ENCODE measurements at places on chromosomes 7 and 10.

DNA sequence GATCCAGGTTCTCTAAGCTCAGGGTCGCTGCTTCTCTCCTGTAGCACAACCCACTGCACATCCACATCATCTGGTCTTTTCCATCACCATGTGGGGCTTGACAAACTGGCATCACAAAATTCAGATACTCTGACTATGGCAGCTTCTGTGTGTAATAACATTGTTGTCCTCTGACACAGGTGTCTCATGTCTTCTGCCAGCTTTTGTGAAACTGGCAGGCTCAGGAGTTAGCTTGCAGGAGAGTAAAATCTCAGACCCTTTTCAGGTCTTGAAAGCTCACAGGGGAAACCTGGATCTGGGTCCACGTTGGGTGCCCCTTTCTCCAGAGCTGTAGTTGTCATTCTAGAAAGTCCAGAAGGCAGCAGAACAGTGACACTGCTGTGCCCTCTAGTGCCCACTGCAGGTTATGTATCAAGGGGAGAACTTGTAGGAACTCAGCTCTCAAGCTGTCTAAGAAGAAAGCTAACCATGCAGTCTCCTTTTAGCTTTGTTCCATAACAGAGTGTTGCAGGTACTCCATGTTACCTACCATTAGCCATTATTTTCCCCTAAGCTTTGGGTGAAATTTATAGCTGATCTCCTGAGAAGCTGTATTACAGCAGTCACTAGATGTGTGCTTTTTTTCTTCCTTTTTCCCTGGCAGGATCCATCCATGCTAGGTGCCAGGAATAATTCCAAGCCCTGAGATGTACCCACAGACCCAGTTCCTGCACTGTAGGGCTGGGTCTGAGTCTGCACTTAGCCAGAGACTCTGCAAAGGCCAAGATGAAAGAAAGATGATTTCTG lies 102.7 kb downstream of the ZNF248 start:
- DNase-seq, result peak; percentile 85

GRCh38 chr7:70634610-70635068 lies 497.3 kb upstream of the GALNT17 start:
- DNase-seq, result no peak

DNA sequence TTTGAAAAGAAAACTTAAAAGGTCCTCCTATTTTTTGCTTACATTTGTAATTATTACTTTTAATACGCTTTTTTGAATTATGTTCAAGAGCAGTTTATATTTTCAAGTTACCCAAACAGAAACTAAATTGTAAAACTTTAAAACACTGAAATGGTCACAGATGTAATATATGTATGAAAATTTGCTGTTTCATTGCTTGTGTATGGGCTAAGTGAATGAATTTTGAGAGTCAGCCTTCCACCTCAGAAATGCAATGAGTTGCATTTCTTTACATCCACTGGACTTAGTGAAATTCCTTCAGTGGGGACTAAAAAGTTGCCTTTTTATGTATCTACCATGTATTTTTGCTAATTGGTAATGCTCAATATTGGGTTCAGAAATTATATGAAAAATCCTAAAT lies 1.6 kb downstream of the VPS26A start:
- DNase-seq, result no peak

DNA sequence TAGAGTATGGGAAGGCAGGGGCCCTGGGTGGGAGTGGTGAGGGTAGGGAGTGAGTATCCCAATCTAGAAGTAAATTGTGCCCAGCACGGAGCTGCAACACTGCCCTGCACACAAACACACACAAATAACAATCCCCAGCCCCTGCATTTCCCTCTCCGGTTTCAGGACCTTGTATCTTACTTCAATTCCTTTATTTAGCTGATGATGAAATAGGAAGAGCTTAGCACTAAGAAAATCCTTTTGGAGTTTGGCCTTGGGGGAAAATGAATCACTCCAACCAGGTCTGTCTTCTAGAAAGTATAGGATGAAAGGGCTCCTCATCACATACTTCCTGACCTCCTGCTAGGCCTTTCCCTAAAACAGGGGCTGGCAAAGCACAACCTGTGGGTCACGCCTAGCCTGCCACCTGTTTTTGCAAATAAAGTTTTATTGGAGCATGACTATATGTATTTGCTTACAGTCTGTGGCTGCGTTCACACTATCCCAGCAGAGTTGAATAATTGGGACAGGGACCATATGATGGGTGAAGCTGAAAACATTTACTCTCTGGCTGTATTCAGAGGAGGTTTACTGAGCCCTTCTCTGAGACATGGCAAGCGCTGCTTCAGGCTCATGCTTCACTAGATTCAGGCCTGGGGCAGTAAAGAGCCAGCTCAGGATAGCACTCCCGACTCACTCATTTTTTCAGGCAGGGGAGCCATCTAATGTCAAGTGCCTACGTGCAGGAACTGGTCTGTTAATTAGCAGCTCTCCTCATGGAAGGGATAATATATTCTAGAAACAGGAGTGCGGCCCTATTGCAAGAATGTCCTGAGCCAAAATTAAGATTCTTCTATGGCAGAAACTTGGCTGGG lies 111.0 kb downstream of the EGFR start:
- no peak for DNase-seq

GRCh38 chr7:42457663-42458062 lies 220.7 kb upstream of the GLI3 start:
- DNase-seq, result no peak

- DNase-seq, result no peak
Observed at GRCh38 chr10:101612872-101613271, 24.8 kb downstream of the DPCD start.

DNA sequence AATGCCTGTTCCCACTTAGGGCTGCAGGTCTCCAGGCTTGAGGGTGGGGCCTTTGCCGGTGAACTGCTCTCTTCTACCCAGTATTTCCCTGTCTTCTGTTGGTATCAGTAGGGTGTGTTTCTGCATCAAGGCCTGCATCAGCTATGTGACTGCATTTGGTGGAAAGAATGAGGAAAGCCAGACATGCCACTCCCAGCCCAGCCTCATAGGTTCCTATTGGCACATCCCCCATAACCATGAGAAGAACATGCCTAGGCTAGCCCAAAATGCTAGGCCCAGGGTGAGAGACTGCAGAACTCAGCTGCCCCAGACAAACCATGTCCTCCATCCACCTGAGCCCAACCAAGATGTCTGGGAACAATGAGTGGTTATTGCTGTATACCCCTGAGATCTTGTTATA lies 380.3 kb upstream of the ADARB2 start:
- DNase-seq, result no peak

- DNase-seq, result no peak
Observed at GRCh38 chr7:72266771-72267170, 145.4 kb downstream of the CALN1 start.
